CD4-positive, alpha-beta T cell treated with Interleukin-15 for 4 hours (primary cell): ENCODE measurements at places on chromosomes 7 and 10.
A peak's percentile ranks its signal among the peaks of the same experiment; 100 is the strongest.

GRCh38 chr7:1947586-1948217 lies 277.6 kb downstream of the ELFN1 start:
- no peak for DNase-seq

GRCh38 chr10:33009244-33010131 lies 51.5 kb upstream of the ITGB1 start:
- no peak for DNase-seq

- peak; percentile 12 for DNase-seq
Measured at GRCh38 chr10:1939016-1939415, 201.7 kb upstream of the ADARB2 start.

DNA sequence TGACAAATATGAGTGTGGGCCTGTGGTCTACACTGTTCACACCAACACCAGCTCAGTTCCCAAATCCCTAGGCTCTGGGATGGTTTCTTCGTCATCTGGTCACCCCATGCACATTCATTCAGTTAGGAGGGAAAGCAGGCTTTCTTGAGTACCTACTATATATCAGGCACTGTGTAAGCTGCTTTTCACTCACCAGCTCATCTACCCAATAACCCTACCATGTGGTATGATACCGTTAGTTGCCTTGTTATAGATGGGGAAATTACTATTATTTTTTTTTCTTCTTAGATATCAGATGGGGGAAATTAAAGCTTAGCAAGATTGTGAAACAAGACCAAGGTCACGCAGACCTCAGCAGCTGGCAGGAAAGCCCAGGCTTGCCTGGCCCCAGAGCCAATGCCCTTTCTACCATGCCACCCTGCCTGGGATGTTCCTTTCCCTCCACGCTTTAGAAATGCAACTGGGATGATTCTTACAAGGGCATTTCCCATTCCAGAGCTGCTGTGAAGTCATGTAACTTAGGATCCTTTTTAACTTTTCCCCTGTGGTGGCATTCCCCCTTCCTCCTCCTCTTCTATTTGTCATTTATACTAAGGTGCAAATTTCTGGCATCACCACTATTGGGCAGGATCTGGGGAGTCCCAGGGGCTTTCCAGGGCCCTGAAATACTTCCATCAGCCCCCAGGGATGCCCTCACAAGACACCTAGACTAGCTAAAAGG lies 93.1 kb upstream of the EFCAB10 start:
- no peak for DNase-seq

- peak; percentile 44 for DNase-seq
Measured at GRCh38 chr10:74825371-74826141, 844 bp upstream of the KAT6B start.

DNA sequence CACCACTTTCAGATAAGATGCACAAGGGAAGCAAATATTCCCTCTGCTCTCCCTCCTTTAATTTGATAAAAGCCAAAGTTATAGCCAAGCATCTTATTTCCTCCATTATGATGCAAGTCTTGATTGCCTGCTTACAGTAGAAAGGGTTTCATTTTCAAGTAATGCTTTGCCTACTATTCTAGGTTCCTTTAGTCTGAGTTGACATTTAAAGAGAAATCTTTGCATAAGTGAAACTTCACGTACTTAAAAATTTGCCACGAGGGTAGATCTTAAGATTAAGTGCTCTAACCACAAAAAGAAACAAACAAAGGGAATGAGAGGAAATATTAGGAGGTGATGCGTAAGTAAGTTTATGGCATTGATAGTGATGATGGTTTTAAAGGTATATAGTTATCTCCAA lies 78.1 kb upstream of the VWDE start:
- no peak for DNase-seq

DNA sequence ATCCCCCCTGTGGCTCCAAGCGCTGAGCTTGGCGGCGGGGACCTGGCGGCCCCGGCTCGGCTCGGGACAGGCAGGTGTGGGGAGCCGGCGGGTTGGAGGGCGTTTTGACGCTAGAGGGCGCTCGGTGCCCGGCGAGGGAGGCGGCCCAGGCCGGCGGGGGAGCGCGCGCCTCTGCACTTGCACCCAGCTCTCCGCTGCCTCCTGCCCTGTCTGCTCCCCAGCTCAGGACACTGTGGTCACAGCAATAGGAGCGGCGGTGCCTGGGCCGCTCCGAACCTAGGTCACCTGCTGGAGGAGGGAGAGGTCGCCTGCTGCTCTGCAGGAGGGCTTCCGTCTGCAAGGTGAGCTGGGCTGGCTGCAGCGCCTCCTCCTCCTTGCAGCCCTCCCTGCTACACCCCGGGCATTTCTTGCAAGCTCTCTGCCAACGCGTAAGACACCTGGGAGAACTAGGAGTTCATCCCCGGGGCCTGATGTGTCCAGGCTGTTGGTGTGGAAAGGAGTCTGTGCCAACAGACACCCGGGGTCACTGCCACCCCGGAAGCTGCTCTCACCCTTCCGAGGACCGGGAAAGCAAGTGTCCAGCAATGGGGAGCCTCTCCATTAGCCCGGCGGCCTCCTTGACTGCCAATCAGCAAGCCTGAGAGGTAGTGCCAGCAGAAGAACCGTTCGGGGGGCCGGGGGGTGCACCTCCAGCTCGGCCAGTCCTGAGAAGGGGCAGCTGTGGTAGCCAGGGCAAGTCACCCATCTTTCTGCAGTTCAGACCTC lies 620.4 kb downstream of the GALNT17 start:
- DNase-seq = no peak

- no peak for DNase-seq
Measured at GRCh38 chr7:130844811-130845580, 111.0 kb upstream of the KLF14 start.

- no peak for DNase-seq
Measured at GRCh38 chr7:142774826-142775225, 4.1 kb downstream of the PRSS2 start.

DNA sequence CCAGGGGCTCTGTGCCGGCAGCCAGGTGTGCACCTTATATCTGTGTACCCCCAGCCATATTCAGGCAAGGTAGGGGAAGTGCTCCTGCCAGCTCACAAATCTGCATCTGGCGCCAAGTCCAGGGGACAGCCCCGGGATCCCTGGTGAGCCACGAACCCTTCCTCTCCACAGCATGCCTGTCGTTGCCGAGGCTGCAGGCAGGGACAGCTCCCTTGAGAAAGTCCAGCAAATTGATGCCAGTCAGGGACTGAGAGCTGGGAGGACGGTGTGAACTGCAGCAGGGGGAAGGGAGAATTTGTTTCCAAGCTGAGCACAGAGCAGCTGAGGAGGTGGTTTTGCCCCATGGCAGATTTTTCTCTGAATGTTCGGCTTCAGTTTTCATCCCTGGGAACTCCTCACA lies 919 bp downstream of the PLA2G12B start:
- DNase-seq = no peak

- DNase-seq = no peak
Measured at GRCh38 chr7:16655394-16655793, 9.4 kb downstream of the BZW2 start.
